ENCODE measurements at places on chromosomes 2 and 18. TPM values are rescaled to one million over a fixed set of nuclear protein-coding genes. Genes with fewer than 3 reads are reported as not detected.

Gene NEU2
- not detected for total RNA-seq

Gene TUBA4B
- total RNA-seq, result not detected

Gene GATA6
- total RNA-seq, result 5.1 TPM

Gene TGFA
- 248 TPM for total RNA-seq

Gene CHRNG
- total RNA-seq, result not detected

Gene GREB1
- 0.21 TPM for total RNA-seq

Gene PTCD3
- total RNA-seq, result 72.7 TPM

Gene IL1RN
- total RNA-seq, result 167 TPM

Gene LYG1
- not detected for total RNA-seq

Gene RALBP1
- 79.3 TPM for total RNA-seq

Gene GCG
- not detected for total RNA-seq

Gene ELOA2
- not detected for total RNA-seq

Gene CRYBA2
- total RNA-seq, result not detected

Gene VIL1
- total RNA-seq, result not detected

Gene EPB41L3
- total RNA-seq, result 0.43 TPM

Gene CGREF1
- not detected for total RNA-seq

Gene C2orf66
- total RNA-seq, result 0.43 TPM

Gene OSBPL1A
- total RNA-seq, result 32.2 TPM

Gene SPHKAP
- not detected for total RNA-seq

Gene ALPP
- total RNA-seq, result not detected

Gene GPAT2
- 1.5 TPM for total RNA-seq

Gene SCG2
- total RNA-seq, result 0.24 TPM

Gene INHBB
- total RNA-seq, result 0.21 TPM

Gene GBX2
- not detected for total RNA-seq

Gene DTNB
- 13.4 TPM for total RNA-seq

Gene GALNT3
- 78.2 TPM for total RNA-seq

Gene ANKRD62
- total RNA-seq, result not detected

Gene GREB1L
- total RNA-seq, result 2.7 TPM

Gene LYPD6B
- total RNA-seq, result 4.6 TPM

Gene OTOS
- total RNA-seq, result not detected

Gene MRPL30
- total RNA-seq, result 34.5 TPM

Gene SLC4A3
- total RNA-seq, result 5.3 TPM

Gene ABCB6
- 55.2 TPM for total RNA-seq

Gene TMEM178A
- 0.43 TPM for total RNA-seq

Gene CETN1
- total RNA-seq, result not detected

Gene ACKR3
- 14.7 TPM for total RNA-seq

Gene ZNF514
- total RNA-seq, result 15.9 TPM

Gene RNF125
- total RNA-seq, result 1.5 TPM

Gene LBX2
- total RNA-seq, result 3.2 TPM

Gene KIF5C
- total RNA-seq, result not detected

Gene DAW1
- total RNA-seq, result 0.64 TPM

Gene RNF181
- 249 TPM for total RNA-seq

Gene SERPINB4
- total RNA-seq, result 10.8 TPM
